Stimulated activated CD8-positive, alpha-beta memory T cell treated with anti-CD3 and anti-CD28 coated beads, Interleukin-12 subunit alpha, Interleukin-12 subunit beta, amount 100 ng/mL, for 4 hours (primary cell): ENCODE measurements at places on chromosomes 5 and 9.

DNA sequence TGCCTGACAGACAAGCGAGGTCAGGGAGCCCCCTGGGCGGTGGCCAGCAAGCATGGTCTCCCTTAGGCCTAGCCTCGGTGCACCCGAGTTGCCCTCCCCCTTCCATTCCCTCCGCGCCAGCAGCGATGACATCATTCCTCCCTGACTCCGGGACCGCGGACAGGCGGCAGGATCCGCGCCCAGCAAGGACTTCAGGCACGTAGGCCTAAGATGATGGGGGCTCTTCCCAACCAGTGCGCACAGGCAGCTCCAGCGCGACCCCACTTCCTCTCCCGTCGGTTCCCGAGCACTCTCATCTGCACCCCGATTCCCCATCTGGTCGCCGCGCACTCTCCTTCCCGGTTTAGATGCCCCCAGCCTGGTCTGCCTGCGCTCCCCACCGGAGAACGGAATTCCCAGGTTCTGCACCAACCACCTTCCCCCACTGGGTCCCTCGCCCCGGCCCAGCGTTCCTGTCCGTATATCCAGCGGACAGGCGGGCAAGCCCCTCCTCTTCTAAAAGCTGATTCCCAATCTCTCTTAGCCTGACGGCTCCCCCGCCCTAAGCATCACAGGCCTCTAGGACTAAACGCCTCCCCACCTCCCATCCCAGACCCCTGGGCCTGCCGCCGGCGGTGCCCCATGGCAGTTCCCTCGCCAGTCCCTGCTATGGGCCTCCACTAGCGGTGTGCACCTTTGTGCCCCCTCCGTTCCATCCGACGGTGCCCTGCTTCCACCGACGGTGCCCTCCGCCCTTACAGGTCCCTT is 931 bp downstream of the FAM219A start:
- DNase-seq: no peak

GRCh38 chr9:69171049-69171448 is 3.0 kb upstream of the TJP2 start:
- no peak for DNase-seq

DNA sequence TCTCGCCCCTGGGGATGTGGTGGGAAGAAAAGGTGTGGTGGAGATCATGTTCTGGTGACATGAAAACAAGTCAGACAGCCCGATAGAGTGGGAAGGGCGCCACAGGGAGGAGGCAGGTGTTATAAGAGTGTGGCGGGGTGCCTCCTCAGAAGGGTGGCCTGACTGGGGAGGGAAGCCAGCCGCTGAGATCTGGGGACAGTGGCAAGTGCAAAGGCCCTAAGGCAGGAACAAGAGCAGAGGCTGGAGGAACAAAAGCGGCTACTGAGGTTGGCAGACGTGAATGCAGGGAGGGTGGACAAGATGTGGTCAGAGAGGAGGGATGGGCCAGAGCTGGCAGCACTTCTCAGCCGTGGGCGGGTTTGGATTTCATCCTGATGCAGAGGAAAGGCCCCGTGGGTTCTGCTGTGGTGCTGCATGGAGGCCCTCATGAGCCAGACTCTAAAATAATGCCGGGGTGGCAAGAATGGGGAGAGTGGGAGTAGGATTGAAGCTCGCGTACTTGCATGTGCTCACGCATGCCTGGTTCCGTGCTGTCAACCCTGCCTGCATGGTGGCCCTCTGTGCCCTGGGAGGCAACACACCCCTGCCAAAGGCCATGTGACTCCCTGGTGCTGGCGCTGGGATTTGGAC is 89.2 kb downstream of the MVB12B start:
- DNase-seq: no peak

GRCh38 chr9:114005371-114006154 is 72.5 kb downstream of the AMBP start:
- no peak for DNase-seq

- DNase-seq: no peak
These were observed 140.9 kb downstream of the CCDC171 start for GRCh38 chr9:15693701-15694100.

GRCh38 chr5:111255169-111255568 is 31.0 kb downstream of the CAMK4 start:
- DNase-seq: no peak

DNA sequence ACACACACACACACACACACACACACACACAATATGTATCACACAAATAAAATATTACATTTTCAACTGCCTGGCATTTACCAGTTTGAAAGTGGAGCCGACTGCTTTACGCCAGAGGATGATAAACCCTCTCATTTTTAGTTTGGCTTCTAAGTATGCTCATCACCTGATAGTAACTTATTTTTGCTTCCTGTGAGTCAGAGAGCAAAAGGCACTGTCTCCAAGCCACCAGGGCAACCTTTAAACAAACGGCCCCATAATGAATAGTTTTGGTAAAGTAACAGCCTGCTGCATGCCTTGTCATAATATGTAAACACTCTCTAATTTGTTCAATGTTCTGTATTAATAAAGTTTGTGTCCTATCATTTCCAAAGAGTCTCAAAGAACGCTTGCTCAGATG is 26.9 kb downstream of the KLF4 start:
- DNase-seq: no peak

GRCh38 chr5:140869555-140869886 is 764 bp downstream of the PCDHA11 start:
- no peak for DNase-seq

- no peak for DNase-seq
These were observed 237.6 kb upstream of the ZNF462 start for GRCh38 chr9:106625259-106625789.

DNA sequence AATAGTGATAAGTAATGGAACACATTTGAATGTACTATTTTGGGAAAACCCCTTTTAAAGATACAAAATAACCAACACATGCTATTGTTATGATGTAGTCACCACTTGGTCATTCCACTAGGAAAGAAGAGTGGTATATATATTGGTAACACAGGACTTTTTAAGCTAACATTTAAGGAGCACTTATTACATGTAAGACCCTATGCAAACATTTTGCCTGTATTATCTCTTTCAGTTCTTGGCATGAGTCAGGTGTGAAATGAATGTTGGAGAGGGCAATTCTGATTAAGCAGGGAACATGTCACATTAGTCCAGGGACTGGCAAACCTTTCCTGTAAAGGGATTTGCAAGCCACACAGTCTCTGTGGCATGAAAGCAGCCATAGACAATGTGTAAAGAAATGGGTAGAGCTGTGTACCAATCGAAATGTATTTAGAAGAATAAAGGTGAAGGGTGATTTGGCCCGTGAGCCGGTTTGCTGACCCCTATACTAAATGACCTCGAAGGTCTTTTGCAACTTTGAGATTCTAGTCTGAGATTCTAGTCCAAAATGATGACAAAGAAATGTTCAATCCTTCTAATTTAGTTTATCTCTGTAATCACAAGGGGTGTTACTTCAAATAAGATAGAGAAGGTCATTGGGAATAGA is 15.3 kb downstream of the ABLIM3 start:
- DNase-seq: no peak

- DNase-seq: no peak
These were observed 850.5 kb upstream of the SEMA6A start for GRCh38 chr5:117425163-117425562.

DNA sequence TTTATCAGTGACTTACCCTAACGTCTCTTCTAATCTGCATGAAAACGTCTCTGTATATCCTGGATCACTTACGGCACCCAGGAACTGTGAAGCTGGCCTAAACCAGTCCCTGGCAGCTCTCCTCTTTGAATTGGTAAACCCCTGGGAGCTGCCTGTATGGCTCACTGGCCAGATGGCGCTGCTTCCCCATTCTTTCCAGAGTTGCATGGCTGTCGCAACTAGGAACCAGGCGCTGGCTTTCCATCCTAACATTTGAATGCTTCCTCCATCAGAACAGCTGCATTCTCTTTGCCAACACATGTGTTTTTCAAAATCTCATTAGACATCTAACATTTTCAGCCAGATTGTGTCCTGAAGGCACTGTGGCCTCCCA is 8.0 kb upstream of the PCA3 start:
- no peak for DNase-seq

DNA sequence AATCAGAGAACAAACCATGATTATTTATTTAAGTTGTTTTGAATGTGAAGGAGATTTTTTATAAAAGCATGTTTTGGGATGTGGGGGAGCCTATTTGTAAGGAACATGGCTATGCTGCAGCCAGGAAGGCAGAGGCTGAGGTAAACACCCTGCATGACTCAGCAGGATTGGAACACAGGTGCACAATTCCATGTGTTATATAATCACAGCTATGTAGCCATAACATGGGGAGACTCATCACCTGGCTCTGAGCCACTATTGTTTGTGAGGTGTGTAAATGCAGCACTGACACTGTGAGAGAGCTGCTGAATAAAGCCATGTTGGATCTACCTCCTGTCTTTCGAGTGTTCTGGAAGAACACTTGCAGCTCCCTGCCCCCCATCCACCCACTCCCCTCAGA is 1009.8 kb downstream of the DNAH5 start:
- DNase-seq: no peak

DNA sequence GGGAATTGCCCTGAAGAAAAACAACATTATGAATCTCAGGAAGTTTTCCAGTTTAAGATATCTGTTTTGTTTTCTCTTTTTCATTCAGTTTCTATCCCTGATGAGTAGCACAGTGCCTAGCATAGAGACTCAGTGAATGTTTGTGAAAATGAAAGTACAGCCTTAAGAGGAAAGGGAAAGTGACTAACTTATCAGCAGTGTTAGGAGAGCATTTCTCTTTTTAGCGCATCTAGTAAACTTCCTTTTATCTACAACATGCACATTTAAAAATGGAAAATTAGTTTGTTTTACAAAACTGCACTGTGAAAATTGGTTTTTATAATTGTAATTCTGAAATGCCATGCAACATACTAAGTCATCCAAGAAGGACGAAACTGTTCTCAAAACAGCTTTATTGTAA is 110.8 kb downstream of the SMARCA2 start:
- no peak for DNase-seq

GRCh38 chr9:70983723-70984295 is 137.6 kb downstream of the TRPM3 start:
- no peak for DNase-seq

- no peak for DNase-seq
These were observed 182.8 kb downstream of the MCTP1 start for GRCh38 chr5:95102080-95102479.

DNA sequence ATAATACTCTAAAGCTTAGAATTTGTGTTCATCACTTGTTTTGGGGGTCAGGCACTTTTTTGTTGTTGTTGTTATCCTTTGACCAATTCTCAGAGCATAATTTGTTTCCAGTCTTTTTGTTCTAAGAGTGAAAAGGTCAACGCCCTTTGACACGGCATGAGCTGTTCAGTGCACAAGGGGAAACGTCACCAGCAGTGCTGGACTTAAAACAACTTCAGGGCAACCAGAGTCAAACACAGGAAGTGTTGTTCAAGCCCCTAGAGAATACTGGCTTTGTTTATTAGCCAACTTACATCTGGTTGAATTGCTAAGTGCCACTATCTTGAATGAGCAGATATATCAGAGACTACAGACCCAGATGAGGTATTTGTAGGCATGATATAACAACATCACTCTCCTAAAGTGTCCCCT is 368.9 kb downstream of the TMEM161B start:
- no peak for DNase-seq

DNA sequence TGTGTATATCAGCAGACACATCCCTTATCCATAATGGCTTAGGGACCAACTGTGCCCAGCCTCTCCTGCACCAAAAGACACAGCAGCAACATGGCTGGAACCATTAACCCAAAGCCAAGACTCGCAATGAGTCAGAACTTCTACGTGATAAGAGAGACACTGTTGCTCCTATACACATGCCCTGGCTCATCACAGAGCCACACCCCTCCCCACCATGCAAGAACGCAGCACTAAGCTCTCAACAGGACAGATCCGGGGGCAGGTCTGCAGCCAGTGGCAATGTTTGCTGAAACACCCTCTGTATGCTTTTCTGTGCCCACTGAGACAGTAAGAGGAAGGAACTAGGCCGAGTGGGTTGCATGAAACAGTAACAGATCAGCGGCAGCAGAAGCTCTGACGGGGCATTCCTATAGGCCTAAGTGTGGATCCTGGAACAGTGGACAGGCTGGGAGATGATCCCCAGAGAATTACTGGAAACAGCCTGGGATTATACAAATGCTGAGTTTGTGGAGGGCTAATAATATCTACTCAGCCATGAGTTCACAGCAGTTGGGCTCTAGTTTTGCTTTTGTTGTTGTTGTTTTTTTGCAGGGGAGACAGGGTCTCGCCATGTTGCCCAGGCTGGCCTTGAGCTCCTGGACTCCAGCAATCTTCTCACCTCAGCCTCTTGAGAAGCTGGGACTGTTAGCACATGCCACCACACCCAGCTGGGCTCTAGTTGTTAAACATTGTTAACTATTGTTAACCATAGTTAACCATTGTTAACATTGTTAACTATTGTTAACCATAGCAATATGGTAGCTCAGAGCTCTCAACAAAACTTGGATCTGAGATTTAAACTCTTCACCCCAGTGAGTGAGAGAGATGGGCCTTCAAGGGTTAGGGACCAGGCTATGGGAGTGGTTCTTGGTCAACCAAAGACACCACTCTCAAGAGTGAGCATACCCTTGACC is 41.0 kb downstream of the B4GALT1 start:
- DNase-seq: no peak

GRCh38 chr5:139951983-139952382 is 91.1 kb downstream of the NRG2 start:
- no peak for DNase-seq

- DNase-seq: no peak
These were observed 757 bp downstream of the FXN start for GRCh38 chr9:69036309-69036708.

DNA sequence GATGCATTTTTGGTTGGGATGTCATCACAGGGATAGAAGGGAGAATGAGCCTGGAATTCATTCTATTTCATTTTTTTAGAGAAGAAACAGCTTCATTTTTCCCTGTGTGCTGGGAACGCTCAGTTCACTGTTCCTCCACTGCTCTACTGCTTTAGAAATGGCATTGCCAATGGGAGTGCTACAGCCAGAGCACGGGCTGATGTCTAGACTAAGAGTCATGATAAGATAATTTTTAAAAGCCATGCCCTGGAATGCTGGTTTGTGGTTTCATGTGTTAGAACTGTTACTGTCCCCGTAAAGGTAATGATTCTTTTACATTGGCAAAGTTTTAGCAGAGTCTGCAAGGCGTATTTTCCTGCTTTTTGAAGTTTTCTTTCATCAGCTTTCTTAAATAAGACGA is 119.6 kb downstream of the SEMA6A start:
- DNase-seq: no peak

GRCh38 chr9:73689051-73689870 is 537.6 kb downstream of the ANXA1 start:
- DNase-seq: no peak

GRCh38 chr9:76441551-76442322 is 17.2 kb upstream of the GCNT1 start:
- no peak for DNase-seq

DNA sequence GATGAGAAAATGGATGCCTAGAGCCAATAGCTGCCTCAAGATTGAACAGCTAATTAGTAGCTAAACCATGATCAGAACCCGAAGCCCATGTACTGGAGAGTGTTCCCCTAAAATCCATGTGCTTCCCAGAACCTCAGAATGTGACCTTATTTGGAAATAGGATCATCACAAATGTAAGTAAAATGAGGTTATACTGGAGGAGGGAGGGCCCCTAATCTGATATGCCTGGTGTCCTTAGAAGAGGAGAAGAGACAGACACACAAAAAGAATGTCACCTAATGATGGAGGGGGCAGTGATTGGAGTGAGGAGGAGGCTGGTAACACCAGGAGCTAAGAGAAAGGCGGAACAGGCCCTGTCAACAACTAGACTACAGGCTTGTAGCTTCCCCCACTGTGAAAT is 41.3 kb upstream of the FBP1 start:
- no peak for DNase-seq
